HCEC 1CT (cell line): ENCODE measurements at places on chromosomes 2 and 18.

DNA sequence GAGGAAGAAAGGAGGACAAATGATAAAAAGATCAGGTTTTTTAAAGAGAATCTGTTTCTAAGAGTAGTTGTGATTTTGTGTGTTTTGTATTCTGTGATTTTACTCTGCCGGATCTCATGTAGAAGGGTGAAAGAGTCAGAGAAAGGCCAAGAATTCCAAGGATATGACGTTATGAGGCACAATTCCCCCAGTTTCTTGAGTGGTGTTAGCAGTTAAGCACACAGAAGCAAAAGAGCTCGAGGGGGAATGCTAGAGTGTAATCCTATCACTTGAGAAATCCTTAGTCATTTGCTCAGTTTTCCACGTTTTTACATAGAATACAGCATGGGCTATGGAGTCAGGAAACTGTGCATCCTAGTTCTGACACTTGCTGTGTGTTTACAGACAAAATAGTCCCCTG is 34.8 kb downstream of the METTL4 start:
- DNase-seq = peak; percentile 90

- DNase-seq = no peak
Observed at GRCh38 chr2:111706481-111707001, 177.5 kb downstream of the ANAPC1 start.

GRCh38 chr2:104443145-104443544 is 410.8 kb upstream of the POU3F3 start:
- no peak for DNase-seq

GRCh38 chr2:230899786-230900185 is 25.3 kb downstream of the GPR55 start:
- DNase-seq = no peak

DNA sequence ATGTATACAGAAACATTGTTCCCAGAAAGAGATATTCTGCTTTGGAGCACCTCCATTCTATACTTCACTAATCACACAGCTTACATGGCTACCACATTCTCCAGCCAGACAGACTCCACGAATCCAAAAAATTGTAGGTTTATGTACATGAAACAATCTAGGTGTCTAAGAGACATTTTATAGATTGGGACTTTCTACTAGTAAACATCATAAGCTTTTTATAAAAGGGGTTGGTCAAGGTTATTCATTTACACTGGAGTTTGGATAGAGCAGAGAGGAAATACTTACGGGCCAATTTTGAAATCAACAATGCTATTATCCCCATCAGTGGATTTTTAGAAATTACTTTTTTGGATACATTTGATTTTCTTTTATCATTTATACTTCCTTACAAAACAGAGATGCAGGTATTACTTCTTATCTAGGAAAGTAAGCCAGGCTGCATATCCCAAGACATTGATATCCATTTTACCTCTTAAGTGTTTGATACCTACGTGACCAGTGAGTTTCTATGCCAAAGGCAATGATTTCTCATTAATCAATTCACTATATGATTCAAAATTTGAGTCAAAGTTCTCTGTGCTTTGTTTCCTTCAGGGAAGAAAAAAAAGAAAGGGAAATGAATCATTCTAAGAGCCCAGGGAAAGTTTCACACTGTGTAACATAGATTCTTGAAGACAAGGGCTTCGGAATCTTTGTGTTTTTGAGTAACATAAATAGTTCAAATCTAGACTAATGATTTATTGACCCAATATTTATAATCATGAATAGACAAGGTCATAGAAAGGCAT is 140.5 kb downstream of the PTH2R start:
- no peak for DNase-seq

- no peak for DNase-seq
Observed at GRCh38 chr2:141316606-141317005, 814.2 kb downstream of the LRP1B start.

DNA sequence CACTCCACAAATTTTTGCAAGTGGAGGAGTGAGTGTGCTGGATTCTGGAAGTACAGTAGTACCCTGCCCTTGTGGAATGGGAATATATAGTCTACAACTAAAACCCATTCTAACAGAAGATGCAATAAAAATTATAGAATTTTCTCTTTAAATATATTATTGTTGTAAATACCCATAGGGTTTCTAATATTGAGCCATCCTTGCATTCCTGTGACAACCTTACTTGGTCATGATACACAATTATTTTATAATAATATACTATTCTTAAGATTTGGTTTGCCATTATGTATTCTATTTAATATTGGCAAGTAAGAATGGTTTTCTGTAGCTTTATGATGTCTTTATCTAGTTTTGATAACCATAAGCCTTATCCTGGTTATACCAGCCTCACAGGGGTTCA is 52.2 kb downstream of the EML6 start:
- DNase-seq = no peak

DNA sequence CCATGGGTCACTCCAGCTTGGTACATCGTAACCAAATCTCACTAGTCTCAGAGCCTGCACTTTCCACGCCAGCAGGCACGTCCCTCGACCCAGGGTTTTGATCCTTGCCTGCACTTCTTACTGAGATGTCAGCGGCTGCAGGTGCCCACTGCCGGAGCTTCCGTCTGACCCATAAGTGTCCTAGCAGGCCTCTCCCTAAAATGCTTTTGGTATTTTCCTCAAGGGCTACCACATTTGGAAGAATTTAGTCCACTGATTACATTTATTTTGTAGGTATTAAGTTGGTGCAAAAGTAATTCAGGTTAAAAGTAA is 175.0 kb upstream of the FBXO11 start:
- DNase-seq = no peak

GRCh38 chr2:237026981-237027711 is 58.5 kb upstream of the COPS8 start:
- peak; percentile 64 for DNase-seq

- peak; percentile 79 for DNase-seq
Observed at GRCh38 chr2:226802573-226802972, 3.0 kb upstream of the IRS1 start.

DNA sequence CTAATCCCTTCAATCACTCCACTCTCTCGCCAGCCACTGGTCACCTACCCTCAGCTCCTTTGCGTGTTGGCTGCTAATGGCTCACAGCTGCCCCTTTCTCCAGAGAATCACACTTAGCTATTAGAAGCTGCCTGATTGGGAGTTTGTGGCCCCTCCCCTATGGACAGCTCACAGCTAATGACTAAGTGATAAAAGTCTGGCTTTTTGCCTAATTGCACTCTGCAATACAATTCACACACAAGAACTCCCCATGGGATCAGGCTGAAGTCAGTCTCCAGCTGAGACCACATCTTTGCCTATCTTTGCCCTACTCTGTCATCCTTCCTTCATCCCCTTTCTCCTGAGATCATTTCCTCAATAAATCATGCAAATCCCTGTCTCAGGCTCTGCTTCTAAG is 701.9 kb upstream of the RAB6C start:
- no peak for DNase-seq

DNA sequence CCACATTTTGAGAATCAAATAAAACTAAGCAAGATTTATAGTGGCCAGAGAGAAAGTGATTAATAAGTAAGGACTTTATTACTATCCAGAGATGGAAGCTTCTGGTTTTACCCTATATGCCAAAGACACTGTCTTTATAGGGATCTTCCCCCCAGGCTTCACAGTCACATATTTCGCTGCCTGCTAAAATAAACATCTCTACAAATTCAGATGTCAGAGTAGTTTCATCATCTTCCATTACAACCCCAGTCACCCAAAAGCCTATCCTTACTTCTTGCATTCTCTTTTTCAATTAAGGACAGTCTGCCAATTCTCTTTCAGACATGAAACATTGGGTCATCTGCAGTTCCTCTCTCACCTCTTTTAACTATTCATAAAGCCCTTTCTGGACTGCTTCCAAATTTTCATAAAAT is 28.3 kb downstream of the CREB1 start:
- DNase-seq = peak; percentile 71

- no peak for DNase-seq
Observed at GRCh38 chr18:56173542-56174220, 464.7 kb downstream of the TXNL1 start.

GRCh38 chr2:195902857-195903256 is 165.8 kb downstream of the DNAH7 start:
- no peak for DNase-seq

GRCh38 chr2:74206180-74206688 is 7.8 kb downstream of the MTHFD2 start:
- DNase-seq = peak; percentile 85

DNA sequence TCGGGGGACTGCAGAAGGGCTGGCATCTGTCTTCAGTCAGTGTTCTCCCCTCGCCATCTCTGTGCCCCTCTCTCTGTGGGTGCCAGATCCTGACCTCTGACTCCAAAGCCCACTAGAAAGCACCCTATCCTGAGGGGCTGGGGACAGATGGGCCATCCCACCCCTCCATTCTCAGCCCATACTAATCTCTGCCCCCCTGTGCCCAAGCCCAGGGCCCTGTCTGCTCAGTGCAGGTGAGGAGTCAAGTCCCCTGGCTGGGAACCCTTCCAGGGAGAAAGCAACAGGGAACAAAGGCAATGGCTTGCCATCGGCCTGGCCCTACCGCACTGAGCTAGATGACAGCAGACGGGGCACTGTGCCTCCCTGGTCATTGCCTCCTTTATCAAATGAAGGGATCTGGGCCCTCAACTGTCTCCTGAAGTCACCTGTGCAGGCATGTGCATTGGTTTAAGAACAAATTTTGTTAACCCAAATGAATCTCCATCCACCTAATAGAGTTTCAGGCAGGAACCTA is 42.7 kb upstream of the ID2 start:
- no peak for DNase-seq

DNA sequence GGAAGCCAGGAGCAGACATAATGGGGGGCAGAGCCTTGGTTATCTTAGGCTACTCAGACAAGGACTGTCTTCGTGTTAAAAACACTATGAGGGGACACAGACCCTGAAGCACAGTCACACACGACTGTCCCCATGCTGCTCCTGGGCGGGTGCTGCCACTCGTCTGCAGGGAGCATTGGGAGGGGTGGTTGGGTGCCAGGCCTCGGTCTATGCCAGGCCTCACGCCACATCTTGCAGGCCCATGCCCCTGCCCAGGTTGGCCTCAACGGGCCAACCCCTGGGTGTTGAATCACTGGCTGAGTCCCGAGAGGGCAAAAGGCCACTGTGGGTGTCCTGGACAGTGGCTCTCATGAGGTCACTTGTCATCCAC is 97.9 kb downstream of the USP40 start:
- no peak for DNase-seq

GRCh38 chr18:68035774-68036522 is 519.4 kb upstream of the DSEL start:
- no peak for DNase-seq

GRCh38 chr2:148978706-148979105 is 59.8 kb upstream of the LYPD6B start:
- DNase-seq = peak; percentile 5

- DNase-seq = no peak
Observed at GRCh38 chr2:207403141-207403540, 126.6 kb upstream of the CREB1 start.

DNA sequence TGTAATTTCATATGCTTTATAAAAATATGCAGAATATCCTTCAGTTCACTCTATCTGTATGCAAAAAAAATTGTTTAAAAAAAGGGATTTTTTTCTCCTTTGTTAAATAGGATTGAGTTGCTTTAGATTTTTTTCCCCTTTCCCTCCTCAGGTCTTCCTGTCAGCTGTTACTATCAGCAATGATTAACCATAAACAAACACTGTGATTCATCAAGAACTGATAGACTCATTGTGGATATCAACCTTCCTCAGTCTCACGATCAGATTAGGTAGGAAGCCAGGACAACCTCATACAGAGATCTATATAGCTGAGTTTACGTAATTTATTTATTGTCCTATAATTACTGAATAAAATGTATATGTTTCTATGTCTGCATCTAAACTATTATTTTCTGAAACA is 2136.2 kb upstream of the CELF4 start:
- peak; percentile 32 for DNase-seq

GRCh38 chr2:15736396-15737180 is 144.9 kb downstream of the DDX1 start:
- DNase-seq = no peak

GRCh38 chr2:60838481-60838880 is 42.9 kb upstream of the REL start:
- DNase-seq = no peak

DNA sequence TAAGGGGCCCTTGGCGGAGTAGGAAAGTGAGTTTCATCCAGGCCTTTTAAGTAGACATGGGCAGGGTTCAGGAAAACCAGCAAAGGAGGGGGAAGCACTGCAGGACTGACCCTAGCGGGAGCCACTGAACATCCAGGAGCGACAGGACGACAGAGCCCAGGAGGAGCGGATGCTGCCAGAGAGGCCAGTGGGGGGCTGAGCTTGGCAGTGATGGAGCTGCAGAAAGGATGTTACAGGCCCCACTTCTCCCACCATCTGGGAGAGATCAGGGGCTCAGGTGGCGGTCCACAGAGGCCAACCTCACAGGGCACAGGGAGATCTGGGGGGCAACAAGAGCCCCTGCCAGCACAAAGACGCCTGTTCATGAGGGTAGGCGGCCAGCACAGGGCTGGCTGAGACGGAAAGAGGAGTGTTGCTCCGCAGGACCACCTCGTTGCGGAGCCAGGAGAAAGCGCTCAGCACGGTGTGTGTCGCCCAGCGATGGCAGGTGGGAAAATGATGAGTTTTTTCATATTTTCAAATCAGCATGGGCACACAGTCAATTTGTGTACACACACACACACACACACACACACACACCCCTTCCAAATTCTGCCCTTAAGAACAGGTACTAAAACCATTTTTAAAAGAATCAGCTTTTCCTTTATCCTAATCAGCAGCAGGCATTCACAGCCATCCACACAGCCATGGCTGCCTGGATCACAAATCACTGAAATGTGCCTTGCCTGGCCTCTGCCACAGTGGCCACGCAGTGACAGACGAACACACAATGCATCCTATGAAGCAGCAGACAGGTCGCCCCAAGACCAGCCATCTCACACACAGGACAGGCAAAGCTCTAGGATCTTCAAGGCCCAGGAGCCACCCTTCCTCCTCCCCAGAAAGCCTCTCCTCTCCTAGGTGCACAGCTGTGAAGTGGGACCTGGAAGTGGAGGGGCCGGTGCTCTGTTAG is 63.2 kb downstream of the NDUFA10 start:
- DNase-seq = no peak

- DNase-seq = no peak
Observed at GRCh38 chr2:2810504-2810903, 479.4 kb upstream of the MYT1L start.

- no peak for DNase-seq
Observed at GRCh38 chr2:139160836-139161235, 380.6 kb upstream of the NXPH2 start.

- no peak for DNase-seq
Observed at GRCh38 chr2:3420769-3421397, 41.4 kb downstream of the TRAPPC12 start.

- DNase-seq = no peak
Observed at GRCh38 chr18:59820663-59821062, 79.1 kb upstream of the PMAIP1 start.

GRCh38 chr2:140383781-140384180 is 1603.6 kb upstream of the NXPH2 start:
- DNase-seq = no peak
